ENCODE measurements at places on chromosomes 1 and 21.

DNA sequence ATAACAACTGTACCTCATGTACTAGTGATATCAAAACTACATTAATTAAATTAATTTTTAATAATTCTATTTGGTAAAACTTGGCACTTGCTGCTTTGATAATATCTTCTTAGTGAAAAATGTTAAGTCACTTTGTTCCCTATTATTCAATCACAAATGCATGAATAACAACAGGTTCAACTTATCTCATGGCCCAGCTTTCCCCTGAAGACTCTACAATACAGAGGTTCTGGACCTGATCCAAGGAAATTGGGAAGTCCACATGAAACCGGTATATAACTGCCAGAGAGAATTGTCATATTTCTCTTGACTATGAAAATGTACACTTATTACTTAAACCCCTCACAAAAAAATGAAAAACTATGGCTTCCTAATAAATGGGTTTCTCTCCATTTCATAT lies 33.9 kb upstream of the PTPRC start:
- DNase-seq = no peak

GRCh38 chr1:187045371-187045770 lies 216.6 kb downstream of the PLA2G4A start:
- peak; percentile 39 for DNase-seq

- no peak for DNase-seq
Observed at GRCh38 chr1:224481601-224482000, 47.0 kb upstream of the WDR26 start.

- peak; percentile 69 for DNase-seq
Observed at GRCh38 chr1:5980314-5981008, 11.8 kb downstream of the NPHP4 start.

DNA sequence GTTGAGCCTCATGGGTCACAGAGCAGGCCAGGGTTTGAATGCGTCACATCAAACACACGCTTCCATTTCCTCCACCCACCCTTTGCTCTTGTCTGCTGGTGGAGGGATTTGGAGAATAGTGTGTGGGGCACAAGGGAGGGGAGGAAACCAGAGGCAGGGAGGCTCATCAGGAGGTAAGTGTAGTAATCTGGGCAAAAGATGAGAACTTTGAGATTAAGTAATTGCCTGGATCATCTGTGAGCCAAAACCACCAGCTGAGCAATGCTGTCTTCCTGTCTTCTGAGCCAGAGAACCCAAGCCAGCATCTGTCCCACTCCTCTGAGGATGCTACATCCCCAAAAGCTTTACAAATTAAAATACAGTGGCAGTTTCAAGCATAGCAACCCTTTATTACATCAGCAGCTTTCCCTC lies 45.2 kb downstream of the C8B start:
- DNase-seq = no peak
